CD4-positive, alpha-beta memory T cell (primary cell): ENCODE measurements at places on chromosomes 3 and 15.

DNA sequence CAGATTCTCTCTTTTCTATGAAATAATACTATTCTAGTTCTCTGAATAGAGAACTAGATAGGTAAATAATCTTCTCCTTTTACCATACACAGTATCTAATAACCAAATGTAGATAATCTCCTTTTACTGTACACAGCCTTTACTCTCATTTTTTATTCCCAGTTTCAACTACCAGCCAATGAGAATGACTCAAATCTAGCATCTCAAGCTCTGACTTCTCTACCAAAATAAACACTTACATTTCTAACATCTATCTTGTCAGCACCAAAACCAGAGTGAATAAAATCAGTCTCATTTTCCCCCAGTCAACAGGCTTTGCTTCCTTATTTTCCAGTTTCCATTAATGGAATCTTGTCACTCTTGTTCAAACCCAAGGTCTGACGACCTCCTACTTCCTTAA, 36.9 kb downstream of the LRRFIP2 start:
- no peak for DNase-seq

DNA sequence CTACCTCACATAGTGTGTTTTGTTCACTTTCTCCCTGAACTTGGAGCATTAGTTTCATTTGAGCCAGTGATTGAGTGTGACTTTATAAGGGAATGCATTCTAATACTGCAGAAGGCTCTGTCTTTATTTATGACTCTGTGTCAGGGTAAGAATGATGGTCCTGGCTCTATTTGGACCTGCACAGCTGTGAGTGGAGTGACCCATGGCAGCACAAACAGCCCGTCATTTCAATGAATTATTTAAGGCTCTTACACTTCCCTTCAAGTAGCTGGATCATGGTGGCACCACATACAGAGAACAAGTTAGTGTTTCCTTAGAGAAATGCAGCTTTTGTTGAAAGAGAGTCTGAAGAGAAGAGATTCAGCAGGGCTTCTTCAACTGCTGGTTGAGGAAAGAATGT, 16.4 kb downstream of the TMEM108 start:
- DNase-seq, result no peak

- DNase-seq, result no peak
Measured at GRCh38 chr3:42996633-42997075, 17.5 kb downstream of the GASK1A start.

- DNase-seq, result no peak
Measured at GRCh38 chr3:167861649-167862048, 126.1 kb downstream of the SERPINI1 start.

GRCh38 chr3:46010519-46011113, 15.0 kb upstream of the FYCO1 start:
- no peak for DNase-seq

GRCh38 chr3:142618917-142619461, 22.8 kb downstream of the PLS1 start:
- DNase-seq, result no peak

GRCh38 chr15:80483725-80484161, 79.6 kb downstream of the ARNT2 start:
- no peak for DNase-seq

- no peak for DNase-seq
Measured at GRCh38 chr3:10155658-10156057, 9.1 kb upstream of the IRAK2 start.

DNA sequence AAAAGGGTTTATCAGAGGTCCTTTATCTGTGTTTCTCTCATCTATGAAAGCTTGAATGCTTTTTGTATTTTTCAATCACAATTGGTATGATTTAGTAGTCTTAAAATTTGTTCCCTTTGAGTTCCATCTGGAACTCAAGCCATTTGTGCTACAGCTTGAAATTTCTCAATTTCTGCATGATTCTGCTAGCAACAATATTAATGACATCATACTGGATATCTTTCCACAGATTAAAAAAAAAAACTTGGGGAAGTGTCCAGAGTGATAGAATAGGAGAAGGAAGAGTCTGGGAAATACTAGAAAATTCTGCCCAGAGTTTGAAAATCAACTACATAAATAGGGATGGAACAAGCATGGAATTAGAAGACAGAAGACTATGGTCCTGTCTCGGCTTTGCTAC, 9.3 kb upstream of the FBN1 start:
- DNase-seq, result no peak

GRCh38 chr15:68526269-68526668, 52.5 kb upstream of the CORO2B start:
- no peak for DNase-seq

- no peak for DNase-seq
Measured at GRCh38 chr3:154792828-154793227, 287.3 kb upstream of the MME start.

- no peak for DNase-seq
Measured at GRCh38 chr3:51530485-51530884, 8.0 kb upstream of the RAD54L2 start.

GRCh38 chr3:18334837-18335601, 90.1 kb downstream of the SATB1 start:
- no peak for DNase-seq

DNA sequence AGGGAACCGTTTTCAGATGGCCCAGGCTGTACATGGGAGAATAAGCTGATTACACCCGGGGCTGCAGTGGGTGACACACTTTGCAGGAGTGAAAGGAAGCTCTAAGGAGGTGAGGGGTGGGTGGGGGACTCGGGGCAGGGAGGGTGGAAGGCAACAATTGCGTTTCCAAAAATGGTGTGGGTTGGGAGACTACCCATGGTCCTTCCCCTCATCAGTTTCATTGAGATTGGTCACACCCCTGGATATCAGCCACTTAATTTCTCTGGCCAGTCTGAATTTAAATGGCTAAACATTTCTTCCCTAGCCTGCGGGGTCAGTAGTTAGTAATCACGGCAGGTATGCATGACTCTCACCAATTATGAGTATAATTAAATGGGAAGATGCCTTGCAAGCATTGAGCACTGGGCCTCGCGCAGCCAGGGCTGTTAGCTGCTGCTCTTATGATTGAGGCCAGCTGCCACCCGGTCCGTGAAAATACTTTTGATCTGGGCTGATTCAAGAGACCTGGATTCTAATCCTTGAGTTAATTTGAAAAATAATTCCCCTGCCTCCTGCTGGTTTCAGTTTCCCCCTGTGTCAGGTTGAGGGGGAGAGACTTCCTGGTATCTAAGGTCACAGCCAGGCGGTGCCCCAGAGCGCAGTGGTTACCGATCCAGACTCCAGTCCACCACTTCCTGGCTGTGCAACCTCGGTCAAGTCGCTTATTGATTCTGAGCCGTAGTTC, 23.3 kb downstream of the SLC6A6 start:
- peak; percentile 55 for DNase-seq

GRCh38 chr3:5007873-5008272, 28.6 kb downstream of the BHLHE40 start:
- no peak for DNase-seq

GRCh38 chr3:127483005-127483641, 107.4 kb downstream of the TPRA1 start:
- no peak for DNase-seq

DNA sequence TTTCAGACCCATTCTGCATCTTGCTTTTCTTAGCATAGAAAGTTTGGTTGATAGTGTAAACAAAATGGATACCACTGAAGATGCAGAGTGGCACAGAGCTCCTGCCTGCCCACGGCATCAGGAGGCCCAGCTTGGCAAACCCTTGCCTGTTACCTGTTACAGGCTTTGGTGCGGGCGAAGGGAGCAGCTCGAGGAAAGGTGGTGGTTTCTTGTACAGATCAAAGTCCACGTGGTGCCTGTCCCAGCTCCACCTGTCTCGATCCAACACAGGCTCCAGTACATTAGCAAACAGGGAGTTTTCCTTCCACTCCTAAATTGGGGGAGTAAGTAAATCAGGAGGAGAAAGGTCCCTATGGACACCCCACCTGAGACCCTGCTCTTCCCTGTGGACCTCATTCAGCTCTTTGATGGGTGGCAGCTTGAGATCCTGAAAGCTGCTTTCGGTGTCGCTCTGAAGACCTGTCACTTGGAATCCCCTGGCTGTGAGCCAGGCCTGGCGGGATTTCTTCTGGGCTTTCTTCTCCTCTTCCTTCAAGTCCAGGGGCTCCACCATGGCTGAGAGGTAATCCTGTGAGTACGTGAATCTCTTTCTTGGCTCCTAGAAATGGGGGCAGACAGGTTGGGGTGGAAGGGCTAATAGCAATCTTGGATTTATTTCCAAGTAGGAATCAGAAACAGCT, 35.7 kb downstream of the ACAD9 start:
- DNase-seq, result no peak

GRCh38 chr3:62718515-62719320, 156.5 kb downstream of the CADPS start:
- DNase-seq, result no peak

DNA sequence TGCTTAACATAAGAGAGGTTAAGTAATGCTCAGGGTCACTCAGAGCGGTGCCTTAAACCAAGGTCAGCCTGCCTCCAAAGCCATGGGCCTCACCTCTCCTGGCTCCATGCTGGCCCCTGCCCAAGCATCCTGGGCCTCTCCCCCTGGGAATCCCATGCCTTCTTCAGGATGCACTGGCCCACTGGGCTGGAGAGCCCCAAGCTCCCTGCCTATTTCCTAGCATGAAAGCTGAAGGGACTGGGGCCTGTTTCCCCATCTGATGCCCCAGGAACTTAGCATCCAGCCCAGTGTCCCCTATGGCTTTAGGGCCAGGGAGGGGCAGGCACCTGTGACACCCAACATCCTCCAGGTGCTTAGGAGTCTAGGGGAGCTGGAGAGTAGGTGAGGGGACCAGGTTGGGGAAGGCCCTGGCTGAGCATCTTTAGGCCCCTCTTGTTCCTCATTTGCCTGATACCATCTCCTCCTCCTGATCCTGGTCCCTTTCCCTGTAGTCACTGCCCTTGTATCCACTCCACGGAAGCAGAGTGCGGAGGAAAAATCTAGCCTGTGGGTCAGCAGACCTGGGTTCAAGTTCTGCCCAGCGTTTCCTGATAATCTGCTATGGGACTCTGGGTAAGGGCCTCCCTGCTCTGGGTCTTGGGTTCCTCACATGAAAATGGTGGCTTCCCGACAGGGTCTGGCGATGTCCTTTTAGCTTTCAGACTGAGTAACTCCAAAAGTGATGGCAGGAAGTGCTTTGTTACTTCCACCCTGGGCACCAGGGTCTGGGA, 28.6 kb downstream of the EHD4 start:
- no peak for DNase-seq

GRCh38 chr3:193708270-193708669, 115.3 kb downstream of the OPA1 start:
- DNase-seq, result no peak
